Activated CD4-positive, alpha-beta T cell treated with anti-CD3 and anti-CD28 coated beads, Interleukin-2, amount 50 U/mL, for 48 hours (primary cell): ENCODE measurements at places on chromosomes 7 and 10.
A peak's percentile ranks its signal among the peaks of the same experiment; 100 is the strongest.

DNA sequence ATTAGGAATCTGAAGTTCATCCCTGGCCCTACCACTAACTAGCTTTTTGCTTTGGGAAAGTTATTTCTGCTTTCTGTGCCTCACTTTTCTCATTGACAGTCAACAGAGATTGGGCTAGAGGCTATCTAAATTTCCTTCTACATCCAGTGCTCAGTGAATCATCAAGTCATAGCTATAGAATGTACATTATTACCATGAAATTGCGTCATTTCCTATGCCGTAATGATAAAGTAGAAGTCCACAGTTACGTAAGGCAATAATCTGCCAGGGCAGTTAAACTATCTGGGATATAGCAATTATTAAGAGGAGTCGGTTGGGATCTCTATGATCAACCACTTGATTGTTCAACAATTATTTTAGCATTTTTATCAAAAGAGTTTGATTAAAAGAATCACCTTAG is 64.4 kb downstream of the ITGB8 start:
- no peak for DNase-seq

GRCh38 chr10:103080891-103081581 is 112.0 kb downstream of the NT5C2 start:
- DNase-seq: no peak

- DNase-seq: no peak
Measured at GRCh38 chr10:842795-843194, 88.7 kb downstream of the LARP4B start.

- no peak for DNase-seq
Measured at GRCh38 chr7:195010-195829, 2.8 kb downstream of the FAM20C start.

GRCh38 chr7:140671966-140672365 is 779 bp upstream of the ADCK2 start:
- DNase-seq: no peak

DNA sequence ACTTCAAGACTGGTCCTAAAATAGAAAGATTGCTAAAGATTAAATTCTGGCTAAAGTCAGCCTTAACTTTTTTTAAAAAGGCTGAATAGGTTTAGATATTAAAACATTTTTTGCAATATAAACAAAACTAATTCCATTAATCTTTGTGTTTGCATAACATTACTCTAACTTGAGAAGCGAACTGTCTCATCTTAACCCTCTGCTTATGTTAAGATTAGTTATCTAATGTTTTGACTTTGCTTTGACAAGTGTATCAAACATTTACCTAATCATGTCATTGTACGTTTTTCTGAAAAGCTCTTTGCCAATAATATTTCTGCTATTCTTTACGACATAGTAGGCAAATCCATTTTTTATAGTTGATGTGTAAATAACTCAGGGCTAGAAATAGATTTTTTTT is 68.0 kb downstream of the ITIH5 start:
- DNase-seq: no peak

- peak; percentile 66 for DNase-seq
Measured at GRCh38 chr7:3673524-3673923, 372.5 kb downstream of the SDK1 start.

GRCh38 chr7:55187701-55188491 is 169.1 kb downstream of the EGFR start:
- no peak for DNase-seq

GRCh38 chr7:126818393-126819196 is 434.1 kb downstream of the GRM8 start:
- no peak for DNase-seq

- DNase-seq: no peak
Measured at GRCh38 chr10:8168836-8169235, 114.3 kb downstream of the GATA3 start.

DNA sequence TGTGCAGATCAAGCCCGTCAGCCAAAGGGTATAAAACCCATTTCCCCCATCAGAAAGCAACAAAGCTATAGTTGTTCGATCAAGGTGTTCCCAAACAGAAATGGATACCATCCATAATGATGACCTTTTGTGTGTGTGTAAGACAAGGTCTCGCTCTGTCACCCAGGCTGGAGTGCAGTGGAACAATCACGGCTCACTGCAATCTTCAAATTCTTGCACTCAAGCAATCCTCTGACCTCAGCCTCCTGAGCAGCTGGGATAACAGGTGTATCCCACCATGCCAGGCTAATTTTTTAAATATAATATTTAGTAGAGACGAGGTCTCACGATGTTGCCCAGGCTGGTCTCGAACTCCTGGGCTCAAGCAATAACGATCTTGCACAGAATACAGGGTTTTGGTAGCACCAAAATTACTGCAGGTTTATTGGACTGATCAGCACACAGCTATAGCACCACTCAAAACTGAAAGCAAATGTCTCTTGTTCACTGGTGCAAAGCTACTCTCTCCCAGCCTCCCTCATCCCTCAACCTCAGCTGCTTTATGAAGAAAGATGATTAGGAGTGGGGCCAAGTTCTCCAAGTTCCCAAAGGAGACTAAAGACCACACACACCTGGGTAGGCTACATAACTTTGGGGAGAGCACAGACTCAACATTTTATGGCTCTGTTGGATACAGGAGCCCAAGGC is 80.5 kb downstream of the ABI1 start:
- no peak for DNase-seq

DNA sequence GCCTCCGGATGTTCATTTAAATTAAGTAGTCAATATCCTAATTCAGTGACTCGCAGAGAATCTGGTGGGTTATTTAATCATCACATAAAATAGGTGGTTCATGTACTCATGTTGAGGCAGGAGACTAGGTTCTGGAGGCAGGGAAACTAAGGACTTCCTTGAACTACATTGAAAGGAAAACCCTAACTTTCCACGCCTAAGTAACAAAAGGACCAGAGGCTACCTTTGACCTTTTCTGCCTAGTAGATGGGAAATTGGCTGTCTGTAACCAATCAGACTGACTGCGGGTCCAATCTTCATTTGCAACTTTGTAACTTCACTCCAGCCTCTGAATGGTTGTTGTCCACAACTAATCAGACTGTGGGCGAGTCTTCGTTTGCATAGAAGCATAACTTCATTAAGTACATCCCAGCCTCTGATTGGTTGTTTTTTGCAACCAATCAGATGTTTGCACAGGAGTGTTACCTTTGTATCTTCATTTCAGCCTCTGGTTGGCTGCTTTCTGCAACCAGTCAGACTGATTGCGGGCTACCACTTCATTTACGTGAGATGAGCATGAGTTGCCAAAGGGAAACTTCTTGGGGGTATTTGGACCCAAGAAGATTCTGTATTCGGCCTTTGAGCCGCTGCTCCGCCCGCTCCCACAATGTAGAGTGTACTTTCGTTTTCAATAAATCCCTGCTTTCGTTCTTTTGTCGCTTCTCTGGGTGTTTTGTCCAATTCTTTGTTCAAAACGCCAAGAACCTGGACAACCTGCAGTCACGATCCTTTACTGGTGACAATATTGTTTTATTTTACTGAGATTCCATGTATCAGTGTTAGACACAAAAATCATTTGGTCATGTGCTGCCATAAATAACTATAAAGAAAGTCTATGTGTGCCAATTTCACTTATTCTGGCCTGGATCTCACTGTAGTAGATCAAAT is 1.7 kb upstream of the ST7 start:
- no peak for DNase-seq

- DNase-seq: no peak
Measured at GRCh38 chr10:62917475-62918238, 101.5 kb upstream of the EGR2 start.

GRCh38 chr10:44860811-44861736 is 50.1 kb upstream of the TMEM72 start:
- no peak for DNase-seq

- no peak for DNase-seq
Measured at GRCh38 chr10:48931188-48931587, 8.5 kb downstream of the LRRC18 start.

- peak; percentile 37 for DNase-seq
Measured at GRCh38 chr10:110387983-110388686, 83.4 kb upstream of the SMNDC1 start.

DNA sequence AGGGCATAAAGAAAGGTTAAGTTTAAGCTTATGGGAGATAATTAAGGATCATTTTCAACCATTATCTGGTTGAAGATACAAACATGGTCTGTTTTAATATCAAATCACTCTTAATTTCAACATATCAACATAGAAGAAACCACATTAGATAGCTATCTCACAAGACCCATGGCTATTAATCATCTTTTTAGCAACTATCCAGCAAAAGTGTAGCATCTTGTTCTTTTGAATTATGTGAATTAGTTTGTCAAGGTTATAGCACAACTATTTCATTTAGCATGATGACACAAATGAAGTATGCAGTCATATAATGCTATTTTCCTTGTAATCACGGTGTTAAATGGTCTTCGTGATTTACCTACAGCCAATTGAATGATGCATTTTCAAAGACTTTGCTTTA is 58.9 kb upstream of the PPP1R9A start:
- DNase-seq: no peak

DNA sequence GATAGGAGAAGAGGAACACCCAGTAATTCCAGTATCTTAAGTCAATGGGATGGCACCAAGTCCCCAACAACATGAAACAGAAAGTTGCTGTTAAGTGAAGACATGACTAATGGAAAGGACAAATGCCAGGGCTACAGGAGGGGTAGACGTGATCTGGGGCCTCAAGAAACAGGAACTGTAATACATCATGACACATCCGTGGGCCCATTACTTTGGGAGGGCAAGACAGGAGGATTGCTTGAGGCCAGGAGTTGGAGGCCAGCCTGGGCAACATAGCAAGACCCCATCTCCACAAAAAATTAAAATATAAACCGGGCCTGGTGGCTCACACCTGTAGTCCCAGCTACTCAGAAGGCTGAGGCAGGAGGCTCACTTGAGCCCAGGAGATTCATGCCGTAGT is 408.6 kb upstream of the PRKCQ start:
- DNase-seq: peak; percentile 10

GRCh38 chr7:151008511-151009323 is 15.6 kb downstream of the ATG9B start:
- peak; percentile 86 for DNase-seq

DNA sequence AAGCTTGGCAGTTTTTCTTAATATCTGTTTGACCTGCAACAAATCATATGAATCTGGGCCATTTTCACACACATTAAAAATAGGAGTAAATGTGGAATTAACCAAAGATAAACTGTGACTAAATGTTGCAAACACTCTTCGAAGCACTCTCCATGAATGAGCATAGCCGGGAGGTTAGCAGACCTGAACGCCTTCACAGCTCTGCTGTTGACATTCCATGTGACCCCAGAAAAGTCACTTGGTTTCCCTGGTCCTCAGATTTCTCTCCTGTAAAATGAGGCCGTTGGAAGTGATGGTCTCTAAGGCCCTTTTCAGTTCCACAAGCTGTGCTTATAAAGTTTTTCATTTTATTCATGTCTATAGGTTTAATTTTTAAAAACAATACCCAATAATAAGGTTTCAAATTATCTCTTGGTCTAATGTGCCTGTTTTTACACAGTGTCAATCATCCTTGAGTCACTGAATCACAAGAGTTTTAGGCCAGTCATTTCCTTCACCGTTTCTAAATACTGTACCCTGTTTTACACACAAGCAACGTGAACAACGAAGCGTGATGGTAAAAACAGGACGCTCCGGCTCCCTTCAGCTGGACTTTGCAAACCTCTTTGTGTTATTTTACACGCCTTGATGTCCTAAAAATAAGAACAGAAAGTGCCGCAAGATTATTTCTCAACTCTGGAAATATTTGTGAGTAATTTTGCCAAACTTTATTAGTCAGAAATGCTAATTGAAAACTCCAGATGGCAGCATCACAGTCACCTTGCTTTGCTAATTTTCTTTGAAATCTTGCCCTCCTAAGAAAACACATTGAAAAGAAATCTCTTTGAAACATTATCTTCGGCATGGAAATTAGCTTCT is 38.6 kb upstream of the MET start:
- no peak for DNase-seq

DNA sequence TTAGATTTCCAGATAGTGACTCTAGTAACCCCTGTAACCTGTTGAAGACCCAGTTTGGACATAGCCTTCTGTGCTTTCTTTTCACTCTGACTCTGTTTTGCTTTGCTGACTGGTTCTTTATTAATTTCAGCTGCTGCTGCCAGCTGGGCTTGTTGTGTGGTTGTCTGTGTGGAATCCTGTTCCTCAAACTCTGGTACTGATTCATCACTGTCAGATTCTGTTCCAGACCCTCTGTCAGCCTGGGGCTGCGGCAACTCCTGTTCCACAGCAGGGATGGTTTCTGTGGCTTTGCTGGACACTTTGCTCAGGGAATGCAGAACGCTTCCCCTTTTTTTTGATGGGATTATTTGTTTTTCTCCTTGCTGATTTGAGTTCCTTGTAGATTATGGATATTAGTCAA is 104.9 kb downstream of the SEC23IP start:
- DNase-seq: no peak

GRCh38 chr7:114652041-114652440 is 237.4 kb downstream of the FOXP2 start:
- no peak for DNase-seq

GRCh38 chr7:23470330-23471105 is at the start of gene IGF2BP3:
Gene IGF2BP3 (minus strand): TSS chr7:23470491. CDS start chr7:23470110, 381 bp downstream.
- DNase-seq: peak; percentile 47

- no peak for DNase-seq
Measured at GRCh38 chr7:170551-171363, 21.6 kb upstream of the FAM20C start.

DNA sequence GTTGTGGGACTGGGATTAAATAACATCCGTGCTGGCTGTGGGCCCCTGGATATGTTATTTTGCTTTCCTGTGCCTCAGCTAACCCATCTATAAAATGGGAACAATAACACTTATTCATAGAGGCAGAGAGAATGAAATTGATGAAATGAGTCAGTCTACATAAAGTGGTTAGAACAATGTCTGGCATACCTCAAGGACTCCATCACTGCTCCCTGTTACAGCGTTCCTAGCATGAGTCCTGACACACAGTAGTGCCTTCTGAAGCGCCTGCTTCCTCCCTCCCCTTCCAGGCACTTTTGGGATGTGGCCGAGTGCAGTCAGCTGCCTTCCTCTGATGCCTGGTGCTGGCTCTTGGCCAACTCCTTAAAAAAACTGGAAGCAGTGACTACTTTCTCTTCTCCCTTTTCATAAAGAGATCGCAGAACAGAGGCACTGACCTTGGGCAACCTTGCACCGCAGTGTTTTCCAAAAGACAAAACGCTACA is 108.4 kb upstream of the ZMIZ1 start:
- DNase-seq: no peak

DNA sequence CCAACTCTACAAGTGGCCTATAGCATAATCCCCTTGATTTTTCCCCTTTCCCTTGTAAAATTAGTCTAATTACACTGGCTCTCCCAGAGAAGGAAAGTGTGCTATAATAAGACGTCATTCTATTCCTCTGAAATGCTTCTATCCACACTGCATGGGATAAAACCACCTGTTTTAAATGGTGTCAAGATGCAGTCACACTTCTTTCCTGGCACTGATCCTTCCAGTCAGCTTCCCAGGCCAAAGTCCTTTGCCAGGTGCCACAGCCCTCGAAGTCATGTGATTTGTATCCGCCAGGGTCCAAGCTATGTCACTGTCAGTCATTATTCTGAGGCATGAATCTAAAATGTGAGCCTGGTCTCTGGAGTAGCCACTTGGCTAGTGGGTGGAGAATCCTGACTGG is 169.0 kb upstream of the KIAA1217 start:
- DNase-seq: no peak
